ENCODE measurements at places on chromosomes 7 and 10.

DNA sequence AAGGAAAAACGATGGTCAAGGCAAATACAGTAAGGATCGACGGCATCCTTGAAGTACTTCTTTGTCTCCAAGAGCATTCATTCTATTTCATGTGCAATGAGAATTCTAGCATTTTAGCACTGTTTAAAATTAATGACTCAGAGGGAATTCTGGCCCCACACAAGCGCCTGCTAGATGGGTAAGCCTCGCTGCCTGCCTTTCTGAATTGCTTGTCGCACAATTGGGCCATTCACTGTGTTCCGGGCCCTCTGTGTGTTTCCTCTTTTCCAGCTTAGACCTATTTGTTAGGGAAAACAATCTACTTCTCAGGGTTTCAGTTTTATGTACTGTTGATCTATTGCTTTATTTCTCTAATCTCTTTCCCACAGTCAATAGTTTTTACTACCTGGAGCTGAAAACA lies 204.7 kb upstream of the ZNF32 start:
- no peak for DNase-seq

DNA sequence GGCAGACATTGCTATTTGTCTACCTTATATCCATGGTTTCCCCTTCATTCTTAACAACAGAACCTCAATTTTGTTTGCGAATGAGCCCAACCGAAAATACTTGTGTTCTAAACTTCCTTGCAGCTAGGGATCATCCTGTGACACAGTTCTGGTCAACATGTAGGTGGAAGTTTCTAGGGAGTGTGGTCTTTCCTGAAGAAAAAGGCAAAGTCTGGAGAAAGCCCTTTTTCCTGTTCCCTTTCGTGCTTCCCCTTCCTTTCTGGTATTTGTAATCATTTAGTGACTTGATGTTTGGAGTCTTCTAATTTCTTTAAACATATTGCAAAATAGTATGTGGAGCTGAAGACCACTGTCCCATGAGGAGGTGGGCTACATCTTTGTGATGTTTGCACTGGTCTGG lies 2.9 kb upstream of the IFRD1 start:
- no peak for DNase-seq

DNA sequence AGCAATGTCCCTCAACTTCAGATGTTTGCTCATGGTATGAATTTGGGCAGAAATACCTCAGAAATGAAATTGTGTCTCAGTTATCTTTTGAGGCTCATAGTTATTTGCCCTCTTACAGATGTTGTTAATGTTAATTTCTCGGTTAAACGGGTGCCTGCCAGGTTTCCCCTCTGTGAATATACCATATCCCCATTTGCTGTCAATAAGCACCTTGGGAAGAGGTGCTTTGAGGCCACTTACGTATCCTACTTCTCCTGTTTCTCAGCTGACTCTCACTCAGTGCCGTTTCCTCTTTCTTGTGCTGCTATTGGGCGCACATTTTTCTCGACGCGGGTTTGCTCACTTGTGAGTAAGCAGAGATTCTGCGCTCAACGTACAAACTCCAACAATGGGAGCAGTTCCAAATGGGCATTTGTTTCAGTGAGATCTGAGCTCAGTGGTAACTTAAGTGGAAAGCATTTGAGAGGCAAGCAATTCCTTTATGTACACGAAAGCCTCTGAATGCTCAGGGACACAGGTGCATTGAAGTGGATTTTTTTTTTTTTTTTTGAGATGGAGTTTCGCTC lies 34.8 kb upstream of the JAKMIP3 start:
- DNase-seq, result peak; percentile 50

DNA sequence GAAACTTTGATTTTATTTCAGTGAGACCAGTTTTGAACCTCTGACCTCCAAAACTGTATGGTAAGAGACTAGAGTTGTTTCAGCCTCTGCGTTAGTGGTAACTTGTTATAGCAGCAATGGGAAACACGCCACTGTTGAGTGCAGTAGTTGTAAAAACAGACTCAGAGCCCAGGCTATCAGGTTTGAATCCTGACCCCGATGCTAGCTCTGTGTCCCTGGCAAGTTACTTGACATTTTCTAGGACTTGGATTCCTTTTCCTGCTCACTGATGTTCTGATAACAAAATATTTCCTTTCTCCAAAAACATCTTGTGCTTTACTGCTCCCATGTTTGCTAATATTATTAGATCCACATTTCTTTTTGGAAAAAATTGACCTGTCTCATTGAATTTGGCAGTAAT lies 131.0 kb downstream of the PLXDC2 start:
- DNase-seq, result no peak

GRCh38 chr7:157897681-157898080 lies 560.9 kb downstream of the DNAJB6 start:
- peak; percentile 72 for DNase-seq

GRCh38 chr10:59284118-59284975 lies 78.0 kb downstream of the FAM13C start:
- DNase-seq, result no peak

Data from NCI-H187 treated with DMSO at 0.1 percent for 48 hours (cell line).